CD8-positive, alpha-beta memory T cell (primary cell): ENCODE measurements at places on chromosomes 12 and 14. TPM values are rescaled to one million over a fixed set of nuclear protein-coding genes. Genes with fewer than 3 reads are reported as not detected.

TEDC1 gene
- 14.7 TPM for polyA plus RNA-seq

GRCh38 chr14:92103363-92103989 is 2.9 kb downstream of the ATXN3 start:
- DNase-seq: no peak

DNA sequence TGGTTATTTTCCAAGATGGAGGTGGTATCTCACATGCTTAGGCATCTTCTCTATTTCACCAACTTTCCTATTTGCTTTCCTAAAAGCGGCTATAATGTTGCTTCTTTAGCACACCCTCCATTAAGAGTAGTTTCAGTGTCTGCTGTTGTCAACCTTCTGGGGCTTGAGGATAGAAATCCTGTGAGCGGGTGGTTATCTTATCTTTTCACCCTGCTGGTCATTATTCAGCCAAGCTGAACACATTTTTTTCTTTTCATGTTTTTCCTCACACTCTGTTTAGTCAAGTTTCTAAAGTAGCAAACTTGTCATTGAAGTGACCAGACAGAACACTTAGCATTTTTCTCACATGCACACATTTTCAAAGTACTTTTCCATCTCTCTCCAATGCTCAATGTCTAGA is 104.5 kb downstream of the SLC8A3 start:
- DNase-seq: no peak

DNA sequence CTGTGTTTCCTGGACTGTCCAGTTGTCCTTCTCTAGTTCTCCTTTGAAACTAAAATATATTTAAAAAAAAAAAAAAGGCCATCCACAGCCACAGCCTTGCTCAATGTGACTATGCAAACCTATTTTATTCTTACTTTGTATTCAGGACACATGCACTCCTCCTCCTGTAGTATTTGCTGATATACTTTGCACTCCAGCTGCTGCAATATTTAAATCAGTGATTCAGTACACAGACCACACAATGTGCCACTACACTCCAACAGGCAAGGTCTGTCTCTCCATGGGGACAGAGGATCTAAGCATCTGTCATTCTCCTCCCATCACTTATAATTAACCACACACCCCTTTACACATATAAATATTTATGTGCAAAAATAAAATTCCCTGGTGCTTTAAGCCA is 40.2 kb upstream of the CCDC196 start:
- DNase-seq: no peak

DNA sequence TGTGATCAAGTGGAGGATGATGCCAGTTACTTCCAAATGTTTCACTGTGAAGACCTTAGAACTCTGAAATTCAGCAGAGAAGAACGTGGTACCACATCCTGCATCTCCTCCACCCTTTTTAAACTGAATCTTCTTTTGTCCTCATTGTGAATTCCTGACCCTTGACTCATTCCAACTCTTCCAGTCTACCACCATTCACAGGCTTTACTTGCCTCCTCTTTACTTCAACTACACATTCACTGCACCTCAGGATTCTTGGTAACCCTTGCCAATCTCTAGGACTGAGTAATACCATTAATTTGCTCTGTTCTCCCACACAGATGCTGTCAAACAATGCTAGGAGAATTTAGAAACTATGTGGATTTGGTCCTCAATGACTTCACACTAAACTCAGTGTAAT is 37.3 kb downstream of the PPP1R12A start:
- DNase-seq: no peak
